WTC11 (cell line): ENCODE measurements at places on chromosomes 1 and 21.
A peak's percentile ranks its signal among the peaks of the same experiment; 100 is the strongest.

DNA sequence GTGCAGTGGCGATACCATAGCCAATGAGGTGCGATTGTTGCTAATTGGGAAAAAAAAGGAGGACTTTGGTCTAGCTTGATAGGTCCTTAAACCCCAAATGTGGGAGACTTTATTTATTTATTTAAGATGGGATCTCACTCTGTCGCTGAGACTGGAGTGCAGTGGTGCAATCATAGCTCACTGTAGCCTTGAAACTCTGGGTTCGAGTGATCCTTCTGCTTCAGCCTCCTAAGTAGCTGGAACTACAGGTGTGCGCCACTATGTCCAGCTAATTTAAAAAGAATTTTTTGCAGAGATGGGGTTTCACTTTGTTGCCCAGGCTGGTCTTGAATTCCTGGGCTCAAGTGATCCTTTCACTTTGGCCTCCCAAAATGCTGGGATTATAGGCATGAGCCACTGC, 24.0 kb upstream of the SRSF10 start:
- no peak for DNase-seq

DNA sequence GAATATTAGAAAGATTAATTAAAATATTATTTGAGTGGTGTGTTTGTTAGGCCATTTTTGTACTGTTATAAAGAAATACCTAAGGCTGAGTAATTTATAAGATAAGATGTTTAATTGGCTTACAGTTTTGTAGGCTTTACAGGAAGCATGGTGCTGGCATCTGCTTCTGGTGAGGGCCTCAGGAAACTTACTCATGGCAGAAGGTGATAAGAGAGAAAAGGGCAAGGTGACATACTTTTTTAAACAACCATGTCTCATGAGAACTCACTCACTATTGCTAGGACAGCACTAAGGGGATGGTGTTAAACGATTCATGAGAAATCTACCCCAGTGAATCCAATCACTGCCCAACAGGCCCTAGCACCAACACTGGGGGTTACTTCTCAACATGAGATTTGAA, 56.7 kb upstream of the RGS21 start:
- no peak for DNase-seq

- DNase-seq = no peak
Measured at GRCh38 chr1:47690341-47691250, 252.8 kb downstream of the FOXD2 start.

GRCh38 chr1:45444609-45445131, 46.3 kb downstream of the TESK2 start:
- DNase-seq = no peak

- no peak for DNase-seq
Measured at GRCh38 chr21:37547615-37548200, 181.1 kb downstream of the DYRK1A start.

DNA sequence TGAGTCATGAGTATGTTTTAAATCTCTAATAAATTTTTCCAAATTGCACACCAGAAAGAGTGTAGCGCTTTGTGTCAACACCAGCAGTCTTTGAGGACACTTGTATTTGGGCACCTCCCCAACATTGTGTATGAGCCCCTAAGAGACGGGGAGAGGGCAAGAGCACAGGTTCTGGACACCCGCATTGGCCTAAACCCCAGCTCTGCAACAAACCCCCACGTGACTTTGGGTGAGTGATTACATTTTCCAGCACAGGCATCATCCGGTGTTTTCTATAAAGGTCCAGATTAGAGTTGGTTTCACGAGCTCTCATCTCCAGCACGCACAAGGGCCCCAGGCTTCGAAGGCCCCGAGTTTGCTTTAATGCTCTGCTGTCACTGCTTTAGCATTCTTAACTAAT, 66.3 kb upstream of the SLC45A1 start:
- no peak for DNase-seq

DNA sequence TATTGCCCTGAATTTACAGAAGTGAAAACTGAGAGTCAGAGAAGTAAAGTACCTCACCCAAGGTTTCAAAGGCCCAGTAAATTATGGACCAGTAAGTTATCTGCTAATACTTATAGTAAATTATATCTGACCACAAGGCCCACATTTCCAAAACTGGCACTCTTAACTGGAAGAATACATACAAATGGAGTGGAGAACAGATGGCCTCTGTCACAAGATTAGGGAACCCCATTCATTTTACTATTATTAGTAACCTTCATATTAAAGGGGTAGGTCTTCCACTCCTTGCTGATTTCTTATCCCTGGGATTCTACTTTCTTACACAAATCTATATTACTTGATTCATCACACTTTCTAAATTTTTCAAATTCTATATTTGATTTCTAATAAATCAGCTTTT, 588.8 kb downstream of the NEGR1 start:
- DNase-seq = no peak

DNA sequence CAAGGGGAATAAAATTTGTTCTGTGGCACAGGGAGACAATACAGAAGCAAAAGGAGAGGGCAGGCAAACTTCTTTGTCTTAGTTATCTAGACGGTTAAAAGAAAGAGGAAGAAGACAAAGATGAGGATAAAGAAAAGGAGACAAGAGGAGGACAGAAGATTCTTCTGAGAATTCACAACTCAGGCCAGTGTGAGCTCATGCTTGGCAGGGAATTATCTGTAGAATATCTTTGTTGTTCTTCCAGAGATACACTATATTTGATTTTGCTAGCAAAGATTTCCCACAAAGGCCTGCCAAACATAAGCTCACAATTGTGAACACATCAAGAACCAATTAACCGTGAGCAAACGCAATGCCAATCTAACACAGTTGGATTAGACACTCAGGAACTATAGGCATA, 21.4 kb downstream of the SLC16A1 start:
- no peak for DNase-seq

GRCh38 chr1:184892116-184892515, 82.2 kb downstream of the NIBAN1 start:
- DNase-seq = no peak

GRCh38 chr1:238653693-238654321, 732.6 kb upstream of the CHRM3 start:
- DNase-seq = no peak

DNA sequence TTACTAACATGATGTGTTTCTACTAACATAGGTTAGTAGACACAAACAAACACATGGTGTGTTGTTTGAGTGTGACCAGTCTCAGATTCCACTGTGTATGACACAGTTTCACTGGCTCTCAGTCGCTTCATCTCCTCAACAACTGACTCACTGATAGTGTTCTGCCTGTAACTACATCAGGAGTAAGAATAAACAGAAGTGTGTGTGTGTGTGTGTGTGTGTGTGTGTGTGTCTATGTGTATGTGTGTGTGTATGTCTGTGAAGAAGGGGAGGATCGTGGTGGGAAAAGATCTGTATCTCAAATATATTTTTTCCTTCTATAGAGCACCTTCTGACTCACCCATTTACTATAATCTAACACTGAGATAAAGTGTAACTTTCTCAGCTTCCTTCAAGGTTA, 391.0 kb downstream of the PTPRC start:
- DNase-seq = no peak

DNA sequence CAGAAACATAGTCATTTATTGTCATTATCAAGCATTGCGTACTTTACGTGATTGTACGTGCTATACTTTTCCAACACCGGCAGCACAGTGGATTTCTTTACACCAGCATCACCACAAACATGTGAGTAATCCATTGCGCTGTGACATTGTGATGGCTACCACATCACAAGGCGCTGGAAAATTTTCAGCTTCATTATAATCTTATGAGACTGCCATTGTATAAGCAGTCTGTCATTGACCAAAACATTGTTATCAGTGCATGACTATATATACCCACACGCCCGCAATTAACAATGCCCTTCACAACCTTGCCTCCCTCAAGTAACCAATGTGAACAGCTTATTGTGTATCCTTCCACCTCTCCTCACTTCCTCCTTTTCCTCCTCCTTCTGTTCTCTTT, 137.6 kb downstream of the ZZZ3 start:
- no peak for DNase-seq

DNA sequence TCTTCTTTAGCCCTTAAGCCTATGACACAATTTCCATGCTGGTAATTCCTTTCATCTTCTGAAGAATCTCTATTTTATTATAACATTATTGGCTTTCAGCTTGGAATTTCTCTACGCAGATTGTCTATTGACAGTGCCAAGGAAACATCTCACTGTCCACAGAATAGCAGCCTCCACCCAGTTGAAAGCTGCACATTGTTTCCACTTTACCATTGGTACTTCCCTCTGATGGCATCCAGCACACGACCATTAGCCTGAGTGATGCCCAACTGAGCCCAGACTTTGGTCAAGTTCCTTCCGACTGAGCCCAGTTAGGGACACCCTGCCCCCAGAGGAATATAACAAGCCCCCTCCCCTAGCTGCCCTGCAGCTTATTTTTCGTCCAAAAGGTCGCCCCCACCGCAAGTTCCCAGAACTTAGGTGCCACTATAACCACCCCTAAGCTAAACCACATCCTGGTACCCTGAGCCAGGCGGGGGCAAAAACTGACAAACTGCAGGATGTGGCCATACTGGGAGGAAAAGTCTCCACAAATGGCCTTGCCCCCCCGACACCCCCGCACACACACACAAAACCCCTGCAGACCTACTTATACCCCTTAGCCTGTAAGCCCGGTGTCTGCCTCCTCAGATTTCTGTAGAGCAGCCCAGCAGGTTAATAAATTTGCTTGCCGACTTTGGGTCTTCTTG, 13.2 kb downstream of the GBP5 start:
- DNase-seq = no peak

DNA sequence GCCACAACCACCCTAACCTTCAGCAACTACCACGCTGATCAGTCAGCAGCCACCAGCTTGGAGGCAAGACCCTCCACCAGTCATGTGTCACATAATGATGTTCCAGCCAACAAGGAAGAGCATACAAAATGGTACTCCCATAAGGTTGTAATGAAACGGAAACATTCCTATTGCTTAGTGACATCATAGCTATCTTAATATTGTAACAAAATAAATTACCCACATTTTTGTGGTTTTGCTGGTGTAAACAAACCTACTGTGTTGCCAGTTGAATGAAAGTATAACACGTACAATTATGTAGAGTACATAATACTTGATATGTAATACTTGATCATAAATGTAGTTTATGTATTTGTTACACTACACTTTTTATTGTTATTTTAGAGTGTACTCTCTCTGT, 1363.2 kb upstream of the ADGRL4 start:
- no peak for DNase-seq

DNA sequence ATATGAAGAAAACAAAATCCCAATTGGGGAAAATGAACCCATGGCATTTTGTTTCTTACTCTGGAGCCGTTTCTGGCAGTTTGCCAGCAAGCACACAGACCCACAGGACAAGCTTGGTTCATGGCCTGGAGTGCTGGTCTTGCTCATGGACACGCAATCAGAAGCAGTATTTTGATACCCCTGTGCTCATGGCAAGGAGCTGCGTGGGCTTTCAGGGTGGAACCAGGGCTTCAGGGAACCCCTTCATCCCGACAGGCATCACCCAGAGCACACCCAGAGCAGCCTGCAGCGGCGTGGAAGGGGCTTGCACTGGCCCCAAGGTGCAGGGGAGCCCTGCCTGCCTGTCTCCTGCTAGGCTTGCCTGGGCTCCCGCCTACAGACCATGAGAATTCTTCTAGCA, 45.4 kb upstream of the PCBP3 start:
- DNase-seq = peak; percentile 1

- no peak for DNase-seq
Measured at GRCh38 chr1:84959294-84959693, 37.6 kb downstream of the MCOLN2 start.

DNA sequence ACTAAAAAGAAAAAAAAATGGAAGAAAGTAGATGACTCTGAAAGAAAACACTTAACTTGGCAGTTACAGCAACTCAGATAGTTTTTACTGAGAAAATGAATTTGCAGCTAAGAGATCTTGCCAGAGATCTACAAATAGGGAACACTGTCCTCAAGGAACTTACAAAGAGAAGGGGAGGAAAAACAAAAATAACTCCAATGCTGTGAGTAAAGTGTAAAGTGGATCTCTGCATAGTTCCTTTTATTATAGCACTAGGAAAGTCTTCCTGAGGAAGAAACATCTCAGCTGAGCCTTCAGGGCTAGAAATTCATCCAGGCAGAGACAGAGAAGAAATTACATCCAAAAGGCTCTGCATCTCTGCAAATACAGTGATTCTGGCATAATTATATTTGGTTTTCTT, 3.9 kb downstream of the CD1B start:
- DNase-seq = no peak

- no peak for DNase-seq
Measured at GRCh38 chr1:64940025-64940424, 26.3 kb downstream of the JAK1 start.

- no peak for DNase-seq
Measured at GRCh38 chr1:32806910-32807523, 10.1 kb downstream of the YARS1 start.

GRCh38 chr1:181105134-181106021, 16.9 kb downstream of the IER5 start:
- peak; percentile 89 for DNase-seq

GRCh38 chr1:39348278-39348677, 143.2 kb upstream of the BMP8A start:
- no peak for DNase-seq

GRCh38 chr1:22045604-22046228, 6.8 kb upstream of the CDC42 start:
- DNase-seq = no peak

- no peak for DNase-seq
Measured at GRCh38 chr1:19979494-19979977, at the start of gene PLA2G2A. Gene PLA2G2A, minus strand, starts transcription at chr1:19979618. Its CDS starts 845 bp downstream, at chr1:19978773.

DNA sequence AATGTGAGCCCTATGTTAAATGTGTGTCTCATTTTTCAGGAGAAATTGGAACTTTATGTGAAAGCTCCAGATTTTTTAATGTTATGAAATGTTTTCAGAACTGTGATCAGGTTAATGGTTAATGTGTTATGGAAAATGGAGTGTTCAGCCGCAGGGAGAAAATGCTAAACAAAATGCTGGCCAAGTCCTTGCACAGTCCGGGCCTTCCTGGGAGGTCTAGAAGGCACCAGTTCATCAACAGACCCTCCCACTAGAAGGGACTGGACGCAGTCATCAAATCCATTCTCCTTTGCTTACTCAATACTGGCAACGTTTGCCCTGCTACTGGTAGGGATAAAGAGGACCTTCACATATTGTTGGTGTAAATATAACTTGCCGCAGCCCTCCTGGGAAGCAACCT, 43.4 kb downstream of the VWA5B1 start:
- no peak for DNase-seq

GRCh38 chr1:184563308-184563707, 176.5 kb downstream of the C1orf21 start:
- DNase-seq = no peak

- no peak for DNase-seq
Measured at GRCh38 chr1:53061859-53062707, at the start of gene PODN. Gene PODN, plus strand, starts transcription at chr1:53062213. Its CDS starts 7,643 bp downstream, at chr1:53069856.

DNA sequence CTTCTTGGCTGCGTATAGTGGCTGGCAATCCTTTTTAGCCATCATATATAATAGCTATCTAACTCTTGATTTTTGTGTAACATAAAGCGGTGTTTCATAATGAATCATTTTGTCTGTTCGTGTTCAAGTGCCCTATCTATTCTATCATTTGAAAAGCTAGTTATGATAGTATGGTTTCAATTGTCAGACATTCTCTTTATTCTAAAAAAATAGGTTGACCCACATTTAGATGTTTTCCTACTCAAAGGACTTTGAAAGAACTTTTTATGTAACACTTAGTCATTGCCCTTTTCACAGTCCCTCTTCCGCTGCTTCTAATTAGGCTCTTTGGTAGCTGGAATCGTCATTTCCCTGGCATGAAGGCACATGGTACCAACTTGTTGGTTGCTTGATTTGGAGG, 272.2 kb upstream of the B3GALT2 start:
- DNase-seq = no peak

- peak; percentile 38 for DNase-seq
Measured at GRCh38 chr1:63728611-63729226, 45.1 kb upstream of the ROR1 start.

GRCh38 chr1:154742606-154743005, 127.5 kb downstream of the KCNN3 start:
- no peak for DNase-seq

- no peak for DNase-seq
Measured at GRCh38 chr1:50976111-50976889, 6.3 kb downstream of the CDKN2C start.
